ENCODE measurements at places on chromosomes 7 and 10.
A peak's percentile ranks its signal among the peaks of the same experiment; 100 is the strongest.

DNA sequence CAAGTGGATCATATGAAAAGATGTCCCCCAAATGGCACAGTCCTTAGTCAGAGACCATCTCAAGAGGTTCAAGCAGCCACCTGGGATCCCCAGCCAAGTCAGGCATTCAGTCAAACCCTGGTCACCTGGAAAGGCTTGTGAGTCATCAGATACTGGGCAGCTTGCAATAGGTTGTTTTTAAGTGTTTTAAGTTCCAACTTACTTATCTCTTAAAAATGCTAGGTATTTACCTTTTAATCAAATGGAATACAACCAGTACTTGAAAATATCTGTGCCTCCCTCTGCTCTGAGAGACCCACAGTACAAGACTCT, 262.2 kb downstream of the WDR11 start:
- no peak for DNase-seq

DNA sequence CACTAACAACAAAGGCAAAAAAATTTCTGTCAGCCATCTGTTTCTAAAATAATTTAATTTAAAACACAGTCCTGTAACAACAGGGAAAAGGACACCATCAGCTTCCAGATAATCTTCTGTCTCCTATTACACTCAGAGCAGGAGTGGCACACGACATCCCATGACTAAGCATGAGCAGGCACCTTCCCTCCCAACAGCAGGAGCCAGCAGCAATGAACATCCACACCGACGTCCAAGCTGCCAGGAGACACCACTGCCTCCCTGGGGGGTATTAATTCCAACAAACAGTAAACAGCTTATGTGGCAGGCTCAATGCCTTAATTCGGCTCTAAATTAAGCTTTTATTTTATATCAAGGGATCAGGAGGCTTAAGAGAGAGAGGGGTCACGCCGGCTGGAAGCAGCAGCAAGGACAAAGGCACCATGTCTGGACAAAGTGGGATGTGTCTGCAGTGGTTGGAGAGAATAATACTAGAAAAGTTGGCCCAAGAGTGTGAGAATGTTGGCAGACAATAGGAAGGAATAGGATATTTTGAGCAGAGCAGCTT, 45.7 kb downstream of the KIAA1549 start:
- no peak for DNase-seq

DNA sequence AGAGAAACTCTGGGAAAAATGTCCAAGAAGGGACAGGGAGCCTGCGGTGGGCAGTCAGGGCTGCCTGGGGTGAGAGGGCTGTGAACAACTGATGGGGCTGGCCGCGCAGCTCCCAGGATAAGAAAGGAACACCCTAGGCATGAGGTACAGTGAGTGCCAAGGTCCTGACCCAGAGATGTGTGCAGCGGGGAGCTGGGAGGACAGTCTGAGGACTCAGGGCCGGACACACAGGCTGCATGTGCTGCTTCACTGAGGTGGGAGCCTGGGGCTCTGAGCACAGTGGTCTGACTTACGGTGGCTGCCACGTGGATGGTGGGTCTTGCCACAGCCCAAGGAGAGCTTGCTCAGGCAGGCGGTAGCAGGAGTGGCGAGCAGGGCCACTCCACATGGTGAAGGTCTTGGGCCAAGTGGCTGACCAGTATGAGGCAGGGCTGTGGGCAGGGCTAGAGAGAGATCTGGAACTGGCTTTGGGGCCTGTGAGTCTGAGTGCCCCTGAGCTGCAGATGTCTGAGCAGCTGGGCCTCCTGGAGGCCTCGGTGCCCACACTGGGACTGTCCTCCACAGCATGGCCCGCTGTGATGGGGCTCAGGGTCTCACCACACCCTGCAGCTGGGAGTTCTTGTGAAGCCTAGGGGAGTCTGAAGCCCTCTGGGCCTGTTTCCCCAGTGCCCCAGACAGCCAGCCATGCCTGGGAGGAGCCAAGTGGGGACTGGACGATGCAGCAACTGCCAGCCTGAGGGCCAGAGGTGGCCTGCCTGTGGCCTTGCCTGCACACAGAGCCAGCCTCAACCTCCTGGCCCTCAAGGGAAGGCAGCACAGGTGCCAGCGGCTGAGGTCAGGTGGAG, 60.3 kb downstream of the RASGEF1A start:
- DNase-seq, result peak; percentile 11

DNA sequence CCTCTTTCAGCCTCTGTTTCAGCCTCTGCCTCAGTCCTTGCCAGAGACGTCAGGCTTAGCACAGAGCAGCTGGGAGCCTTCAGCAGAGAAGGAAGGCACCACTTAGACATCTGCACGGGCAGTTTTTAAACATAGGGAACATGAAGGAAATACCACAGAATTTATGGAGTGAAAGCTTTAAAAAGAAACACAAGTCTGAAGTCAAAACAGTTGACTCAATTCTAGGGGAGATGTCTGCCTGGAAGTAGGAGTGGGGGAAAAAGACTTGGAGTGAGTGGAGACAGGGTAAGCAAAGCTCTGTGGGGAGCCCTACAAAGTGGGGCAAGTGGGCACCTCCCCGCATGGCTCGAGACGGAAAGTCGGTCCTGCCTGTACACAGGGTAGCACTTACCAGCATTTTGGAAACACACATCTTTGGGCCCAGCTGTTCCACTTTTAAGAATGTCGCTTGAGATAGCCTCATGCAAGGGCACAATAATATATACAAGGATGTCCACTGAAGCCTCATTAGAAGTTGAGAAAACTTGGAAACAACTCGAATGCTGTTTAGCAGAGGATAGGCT, 5.0 kb upstream of the TBXAS1 start:
- DNase-seq, result no peak

DNA sequence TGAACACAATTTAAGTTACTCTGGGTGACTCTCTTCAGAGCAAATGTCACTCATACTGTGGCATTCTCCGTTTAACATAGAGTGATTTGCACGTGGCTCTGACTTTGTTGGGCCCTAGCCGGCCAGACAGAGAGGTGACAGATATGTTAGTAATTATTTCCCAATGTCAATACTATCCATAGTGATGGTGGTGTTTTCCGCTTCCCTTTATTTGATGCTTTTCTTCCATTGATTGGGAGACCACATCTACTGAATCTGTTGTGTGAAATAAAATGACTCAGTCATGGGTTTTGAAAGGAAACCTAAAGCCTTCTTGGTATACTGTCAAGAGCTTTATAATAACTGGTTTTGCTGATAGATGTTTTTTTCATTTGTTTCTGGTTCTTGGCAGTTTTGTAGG, 7.4 kb downstream of the AVL9 start:
- peak; percentile 30 for DNase-seq

DNA sequence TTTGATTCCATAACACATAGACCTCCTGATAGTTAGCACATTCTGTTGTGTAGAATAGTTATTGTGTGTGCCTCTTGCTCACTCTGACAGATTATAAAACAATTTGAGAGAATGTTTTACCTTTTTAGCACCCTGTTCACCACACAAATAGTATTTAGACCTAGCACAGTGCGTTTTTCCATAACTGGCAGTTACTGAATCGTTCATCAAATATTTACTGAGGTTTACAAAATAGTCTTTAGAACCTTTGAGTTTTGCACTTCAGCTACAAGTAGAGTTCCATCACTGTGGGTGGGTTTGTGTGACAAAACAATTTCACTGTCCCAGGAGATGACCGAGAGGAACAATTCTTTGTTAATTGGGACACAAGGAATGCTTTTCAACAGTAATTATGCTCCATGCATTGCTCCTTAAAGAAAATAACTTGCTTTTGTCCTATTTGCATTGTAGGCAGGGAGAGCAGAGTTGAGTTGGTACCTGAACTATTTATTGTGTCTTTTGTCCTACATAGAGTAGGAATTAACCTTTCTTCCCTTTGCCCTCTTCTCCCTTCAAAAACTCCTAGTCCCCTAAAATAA, 62.3 kb downstream of the DNAH11 start:
- no peak for DNase-seq

- no peak for DNase-seq
Observed at GRCh38 chr7:23893942-23894891, 184.2 kb downstream of the STK31 start.
